ENCODE measurements at places on chromosomes 1 and 21. TPM values are rescaled to one million over a fixed set of nuclear protein-coding genes. Genes with fewer than 3 reads are reported as not detected.

The TP53BP2 gene
- 26.7 TPM for total RNA-seq

The OR2T33 gene
- not detected for total RNA-seq

The COA7 gene
- 14.3 TPM for total RNA-seq

The MYCL gene
- 8.5 TPM for total RNA-seq

The C8B gene
- 424 TPM for total RNA-seq

The TMEM82 gene
- total RNA-seq: 21.3 TPM

The MAP10 gene
- total RNA-seq: 1.5 TPM
